Femur (tissue), 1 donor: ENCODE measurements at places on chromosomes 12 and 14.

DNA sequence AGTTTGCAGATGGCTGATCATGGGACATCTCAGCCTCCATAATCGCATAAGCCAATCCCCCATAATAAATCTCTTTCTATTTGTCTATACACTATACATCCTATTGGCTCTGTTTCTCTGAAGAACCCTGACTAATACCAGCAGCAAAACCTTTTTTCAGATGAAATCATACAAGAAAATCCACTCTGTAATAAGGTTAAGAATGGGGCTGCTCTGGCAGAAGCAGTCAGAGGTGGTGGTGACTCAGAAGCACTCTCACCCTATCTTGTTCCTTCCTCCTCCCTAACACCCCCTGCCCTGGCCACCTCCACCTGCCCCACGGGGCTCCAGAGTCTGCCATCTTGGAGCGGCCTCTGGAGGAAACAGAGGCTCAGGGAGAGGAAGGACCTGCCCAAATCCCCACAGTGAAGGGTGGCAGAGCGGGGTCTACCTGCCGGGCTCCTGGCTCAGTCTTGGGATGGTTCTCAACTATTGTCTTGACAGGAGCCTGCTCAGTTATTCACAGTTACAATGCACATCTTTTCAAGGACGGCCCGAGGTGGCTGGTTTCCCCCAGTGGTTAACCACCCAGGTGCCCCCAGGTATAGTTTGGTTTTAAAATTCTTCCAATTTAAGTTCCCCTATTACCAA is 109.3 kb upstream of the EVL start:
- DNase-seq, result no peak

DNA sequence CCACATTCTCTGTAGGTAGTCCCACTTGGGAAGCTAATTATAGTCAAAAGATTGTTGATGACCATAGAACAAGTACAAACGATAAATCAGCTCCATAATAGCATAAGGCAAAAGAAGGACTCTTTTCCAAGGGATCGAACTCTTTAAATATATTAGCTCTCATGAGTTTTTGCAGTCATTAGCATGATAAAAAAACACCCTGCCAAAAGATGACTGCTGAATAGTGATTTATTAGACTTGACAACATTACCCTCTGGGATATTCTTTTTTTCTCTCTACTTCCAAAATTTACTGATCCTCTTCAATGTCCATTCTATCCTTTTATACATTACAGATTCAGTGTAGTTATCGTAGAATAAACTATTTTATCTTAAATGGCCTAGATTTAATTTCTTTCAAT is 14.2 kb downstream of the EPYC start:
- DNase-seq, result no peak

DNA sequence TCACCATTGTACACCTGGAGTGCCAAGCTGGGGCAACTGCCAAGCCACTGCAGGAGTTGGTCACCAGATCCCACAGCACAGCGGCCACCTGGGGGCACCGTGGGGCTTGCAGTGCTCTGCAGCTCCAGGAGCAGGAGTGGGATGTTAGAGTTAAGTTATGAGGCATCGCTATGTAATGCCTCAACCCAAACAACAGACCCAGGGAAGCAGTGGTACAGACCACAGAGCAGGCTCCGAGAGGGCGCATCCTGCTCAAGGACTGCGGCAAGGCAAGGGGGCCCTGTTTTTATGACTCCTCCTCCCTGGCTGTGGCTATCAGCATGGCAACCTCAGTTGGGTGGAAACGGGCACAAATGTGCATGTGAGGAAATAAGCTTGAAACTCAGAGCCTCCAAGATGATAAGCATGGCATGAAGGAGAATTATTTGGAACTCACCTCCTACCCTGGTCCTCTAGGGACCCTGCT is 63.1 kb downstream of the ARL6IP4 start:
- peak; percentile 83 for DNase-seq

- no peak for DNase-seq
Observed at GRCh38 chr12:19110221-19110940, 19.2 kb upstream of the PLEKHA5 start.

GRCh38 chr12:94687891-94688290 is 37.5 kb upstream of the TMCC3 start:
- DNase-seq, result no peak

DNA sequence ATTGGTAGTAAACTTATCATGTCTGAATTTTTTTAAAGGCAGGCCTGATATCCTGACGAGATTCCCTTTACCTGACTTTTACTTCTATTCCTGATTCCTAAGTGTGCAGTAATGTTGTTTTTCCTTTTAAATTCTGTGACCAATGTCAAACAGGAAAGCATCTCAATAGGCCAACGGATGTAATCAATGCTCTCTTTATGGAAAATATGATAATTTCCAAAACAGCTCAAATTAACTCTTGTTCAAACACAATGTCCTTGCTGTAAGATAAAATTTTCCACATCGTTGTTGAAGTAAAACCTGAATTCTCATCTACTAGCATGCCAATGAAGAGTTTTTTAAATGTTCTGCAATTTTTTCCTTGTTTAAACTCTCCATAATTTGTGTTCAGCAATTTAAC is 8.0 kb upstream of the TAS2R31 start:
- DNase-seq, result no peak

DNA sequence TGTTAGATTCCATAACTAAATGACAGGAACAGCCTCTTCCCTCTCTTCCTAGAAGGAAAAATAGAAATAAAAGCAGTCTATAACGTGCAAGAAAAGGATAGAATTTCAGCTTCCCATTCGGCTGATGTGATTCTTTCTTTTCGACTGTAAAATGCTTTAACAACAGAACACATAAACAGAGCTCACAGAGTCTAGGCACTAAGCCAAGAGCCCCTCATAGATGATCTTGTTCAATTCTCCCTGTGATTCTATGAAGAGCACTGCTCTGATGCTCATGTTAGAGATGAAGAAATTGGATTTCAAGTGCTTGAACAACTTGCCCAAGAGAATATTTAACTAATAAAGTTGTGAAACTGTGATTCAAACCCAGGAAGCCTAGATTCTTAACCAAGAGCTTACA is 232.7 kb downstream of the RPAP3 start:
- no peak for DNase-seq

- DNase-seq, result no peak
Observed at GRCh38 chr12:54394281-54394719, 9.8 kb upstream of the ZNF385A start.

DNA sequence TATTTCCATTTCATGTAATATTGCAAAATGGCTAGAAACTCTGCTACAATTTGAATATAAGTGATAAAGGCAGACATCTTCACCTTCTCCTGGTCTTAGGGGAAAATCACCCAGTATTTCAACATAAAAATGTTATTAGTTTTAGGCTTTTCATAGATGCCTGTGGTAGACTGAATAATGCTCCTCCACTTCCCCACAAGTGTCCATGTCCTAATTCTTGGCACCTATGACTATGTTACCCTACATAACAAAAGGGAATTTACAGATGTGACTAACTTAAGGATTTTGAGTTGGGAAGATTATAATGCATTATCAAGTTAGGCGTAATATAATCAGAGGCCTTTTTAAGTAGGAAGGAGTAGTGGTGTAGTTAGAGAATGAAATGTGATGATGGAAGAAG is 196.4 kb downstream of the TMTC3 start:
- no peak for DNase-seq

GRCh38 chr14:69543341-69544115 is 31.1 kb downstream of the CCDC177 start:
- DNase-seq, result peak; percentile 48

- DNase-seq, result no peak
Observed at GRCh38 chr12:14326699-14327098, 38.8 kb upstream of the ATF7IP start.

DNA sequence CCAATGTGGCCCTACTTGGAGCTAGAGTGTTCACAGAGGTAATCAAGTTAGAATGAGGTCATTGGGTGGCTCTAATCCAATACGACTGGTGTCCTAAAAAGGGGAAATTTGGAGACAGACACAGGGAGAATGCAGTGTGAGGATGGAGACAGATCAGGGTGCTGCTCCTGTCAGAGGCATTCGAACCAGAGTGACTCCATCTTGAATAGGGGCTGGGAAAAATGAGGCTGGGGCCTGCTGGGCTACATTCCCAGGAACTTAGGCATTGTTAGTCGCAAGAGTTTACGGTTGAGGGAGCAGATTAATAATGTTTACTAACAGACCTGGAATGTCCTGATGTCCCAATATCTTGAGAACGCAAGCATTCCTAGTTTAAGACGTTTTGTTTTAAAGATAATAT is 20.2 kb downstream of the TNFAIP2 start:
- DNase-seq, result no peak

GRCh38 chr14:76489667-76490066 is 113.7 kb downstream of the ESRRB start:
- no peak for DNase-seq

DNA sequence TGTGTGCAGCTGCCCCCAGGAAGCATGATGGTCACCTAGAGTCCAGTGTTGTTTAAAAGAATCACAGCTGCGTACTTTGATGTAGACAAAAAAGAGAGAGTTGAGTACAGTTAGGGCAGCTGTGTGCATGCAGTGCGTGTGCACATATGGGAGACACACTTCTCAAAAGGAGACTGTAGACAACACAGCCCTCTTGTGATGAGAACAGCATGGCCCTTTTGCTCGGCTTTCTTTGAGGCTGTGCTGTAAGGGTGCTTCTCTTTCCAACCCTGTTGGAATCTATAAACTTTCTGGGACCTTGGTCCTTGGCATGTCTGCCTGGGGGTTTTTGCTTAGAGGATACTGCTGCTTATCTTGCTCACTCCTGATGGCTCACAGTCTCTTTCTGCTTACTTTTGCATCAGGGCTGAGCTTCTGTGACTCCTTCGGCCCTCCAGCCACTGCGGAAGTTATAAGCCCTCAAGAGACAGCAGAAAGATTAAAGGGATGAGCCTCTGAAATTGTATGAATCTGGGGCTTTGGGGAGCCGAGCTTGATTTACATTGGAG is 102.9 kb downstream of the DYRK2 start:
- no peak for DNase-seq
